EL (cell line): ENCODE measurements at places on chromosomes 5 and 9.

GRCh38 chr5:23235246-23235645, 272.2 kb upstream of the PRDM9 start:
- no peak for DNase-seq

- no peak for DNase-seq
Measured at GRCh38 chr9:21053851-21054250, 22.4 kb upstream of the HACD4 start.

DNA sequence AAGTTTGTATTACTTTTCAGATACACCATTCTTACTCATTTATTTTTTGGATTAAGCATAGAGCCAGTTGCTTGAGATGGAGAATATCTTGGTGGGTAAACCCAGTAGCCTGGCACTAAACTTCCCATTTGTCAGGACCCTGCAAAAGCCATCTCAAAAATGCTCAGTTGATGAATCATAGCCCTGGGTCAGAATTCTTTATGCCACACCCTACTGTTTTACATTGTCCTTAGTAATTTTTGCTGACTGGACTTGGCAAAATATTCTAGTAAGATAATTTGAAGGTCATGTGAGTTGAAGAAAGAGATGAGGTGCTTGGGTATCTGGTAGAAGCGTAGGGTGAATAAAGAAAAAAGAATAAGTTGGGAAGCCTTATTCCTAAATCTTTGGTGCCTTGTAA, 50.7 kb downstream of the C7 start:
- peak; percentile 38 for DNase-seq

DNA sequence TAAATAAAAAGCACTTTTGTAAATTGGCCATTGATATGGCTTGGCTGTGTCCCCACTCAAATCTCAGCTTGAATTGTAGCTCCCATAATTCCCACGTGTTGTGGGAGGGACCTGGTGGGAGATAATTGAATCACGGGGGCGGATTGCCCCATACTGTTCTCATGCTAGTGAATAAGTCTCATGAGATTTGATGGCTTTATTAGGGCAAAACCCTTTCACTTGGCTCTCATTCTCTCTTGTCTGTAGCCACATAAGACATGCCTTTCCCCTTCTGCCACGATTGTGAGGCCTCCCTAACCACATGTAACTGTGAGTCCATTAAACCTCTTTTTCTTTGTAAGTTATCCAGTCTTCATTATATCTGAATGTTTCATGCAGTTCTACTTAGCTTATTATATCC, 153.2 kb downstream of the TARS1 start:
- no peak for DNase-seq

DNA sequence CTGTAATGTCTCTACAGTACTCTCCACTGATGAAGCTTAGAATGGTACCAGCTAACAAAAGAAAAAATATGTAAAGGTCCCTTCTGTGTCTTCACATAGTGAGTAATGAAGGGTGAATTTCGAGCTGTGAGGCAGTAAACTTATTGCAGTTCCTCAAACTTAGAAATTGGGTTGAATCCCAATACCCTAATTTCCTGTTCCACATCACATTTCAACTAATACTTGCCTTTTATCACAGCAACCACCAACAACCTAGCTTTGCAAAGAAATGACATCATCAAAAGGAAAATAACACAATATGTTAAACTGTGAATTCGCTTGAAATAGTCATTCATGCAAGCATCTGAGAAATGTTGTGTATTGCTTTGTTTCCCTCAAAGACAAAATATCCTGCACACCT, 9.4 kb upstream of the TNFAIP8 start:
- no peak for DNase-seq

DNA sequence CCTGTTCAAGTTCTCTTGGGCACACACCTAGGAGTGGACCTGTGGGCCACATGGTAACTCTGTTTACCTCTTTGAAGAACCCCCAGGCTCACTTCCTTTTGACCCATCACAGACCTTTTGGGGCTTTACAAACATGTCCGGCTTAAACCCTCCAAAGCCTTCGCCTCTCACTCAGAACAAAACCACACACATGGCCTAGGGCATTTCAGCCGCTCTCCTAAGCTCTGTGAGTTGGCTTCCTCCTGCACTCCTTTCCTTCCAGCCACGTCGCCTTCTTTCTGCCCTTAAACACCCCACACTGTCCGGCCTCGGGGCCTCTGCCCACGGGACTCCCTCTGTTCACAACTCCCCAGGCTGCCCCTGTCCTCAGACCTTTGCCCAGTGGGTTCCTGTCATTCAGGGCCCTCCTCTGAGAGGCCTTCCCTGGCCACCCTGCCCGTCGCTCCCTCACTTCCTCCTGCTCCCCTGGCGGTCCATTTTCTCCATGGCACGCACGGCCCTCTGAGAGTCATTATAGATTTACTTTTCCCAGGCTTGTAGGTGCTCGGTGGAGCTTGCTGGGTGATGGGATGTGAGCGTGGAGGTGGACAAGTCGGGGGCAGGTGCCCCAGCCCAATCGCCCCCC, 1.9 kb downstream of the DOK3 start:
- no peak for DNase-seq

DNA sequence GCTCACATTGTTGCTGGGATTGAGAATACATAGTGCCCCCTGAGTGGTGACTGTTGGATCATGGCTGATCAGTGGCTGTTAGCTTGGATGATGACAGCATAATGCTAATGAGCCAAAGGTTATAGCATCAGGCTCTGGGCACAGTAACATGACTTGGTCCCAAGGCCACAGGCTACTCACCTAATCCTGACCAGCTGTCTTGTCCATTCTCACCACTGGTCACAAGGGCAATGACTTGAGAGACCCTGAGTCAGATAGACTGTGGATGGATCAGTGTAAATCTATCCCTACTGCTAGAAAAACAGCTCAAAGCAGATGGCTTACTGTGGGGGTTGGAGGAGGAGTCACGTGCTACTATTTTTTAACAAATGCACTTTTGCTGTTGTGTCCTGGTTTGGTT, 74.7 kb downstream of the AOPEP start:
- no peak for DNase-seq

DNA sequence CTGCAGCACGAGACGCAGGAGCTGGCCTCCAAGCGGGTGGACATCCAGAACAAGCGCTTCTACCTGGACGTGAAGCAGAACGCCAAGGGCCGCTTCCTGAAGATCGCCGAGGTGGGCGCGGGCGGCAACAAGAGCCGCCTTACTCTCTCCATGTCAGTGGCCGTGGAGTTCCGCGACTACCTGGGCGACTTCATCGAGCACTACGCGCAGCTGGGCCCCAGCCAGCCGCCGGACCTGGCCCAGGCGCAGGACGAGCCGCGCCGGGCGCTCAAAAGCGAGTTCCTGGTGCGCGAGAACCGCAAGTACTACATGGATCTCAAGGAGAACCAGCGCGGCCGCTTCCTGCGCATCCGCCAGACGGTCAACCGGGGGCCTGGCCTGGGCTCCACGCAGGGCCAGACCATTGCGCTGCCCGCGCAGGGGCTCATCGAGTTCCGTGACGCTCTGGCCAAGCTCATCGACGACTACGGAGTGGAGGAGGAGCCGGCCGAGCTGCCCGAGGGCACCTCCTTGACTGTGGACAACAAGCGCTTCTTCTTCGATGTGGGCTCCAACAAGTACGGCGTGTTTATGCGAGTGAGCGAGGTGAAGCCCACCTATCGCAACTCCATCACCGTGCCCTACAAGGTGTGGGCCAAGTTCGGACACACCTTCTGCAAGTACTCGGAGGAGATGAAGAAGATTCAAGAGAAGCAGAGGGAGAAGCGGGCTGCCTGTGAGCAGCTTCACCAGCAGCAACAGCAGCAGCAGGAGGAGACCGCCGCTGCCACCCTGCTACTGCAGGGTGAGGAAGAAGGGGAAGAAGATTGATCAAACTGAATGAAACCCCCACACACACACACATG, 654 bp downstream of the PURA start:
- peak; percentile 65 for DNase-seq

- peak; percentile 84 for DNase-seq
Measured at GRCh38 chr9:105296877-105297287, 52.4 kb downstream of the SLC44A1 start.

GRCh38 chr5:79886925-79887655, 104.0 kb downstream of the MTX3 start:
- no peak for DNase-seq

DNA sequence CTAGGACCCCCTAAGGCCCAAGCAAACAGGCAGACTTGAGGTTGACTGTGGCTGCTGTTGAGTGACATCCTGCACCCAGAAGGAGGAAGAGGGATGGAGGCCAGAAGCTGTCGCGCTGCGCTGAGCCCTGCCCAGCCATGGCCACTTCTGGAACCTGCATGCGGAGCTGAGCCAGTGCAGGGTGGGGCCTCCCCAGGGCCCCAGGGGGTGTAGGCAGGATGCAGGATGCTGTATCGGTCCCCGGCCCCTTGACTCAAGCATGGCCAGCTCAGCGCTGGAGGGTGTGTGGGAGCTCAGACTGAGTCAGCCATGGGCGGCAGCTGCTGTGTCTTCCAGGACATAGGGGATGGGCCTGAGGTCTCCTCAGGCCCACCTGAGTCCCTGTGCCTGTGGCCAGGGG, 26.9 kb downstream of the GLT6D1 start:
- no peak for DNase-seq
